ENCODE measurements at places on chromosomes 4 and X.

DNA sequence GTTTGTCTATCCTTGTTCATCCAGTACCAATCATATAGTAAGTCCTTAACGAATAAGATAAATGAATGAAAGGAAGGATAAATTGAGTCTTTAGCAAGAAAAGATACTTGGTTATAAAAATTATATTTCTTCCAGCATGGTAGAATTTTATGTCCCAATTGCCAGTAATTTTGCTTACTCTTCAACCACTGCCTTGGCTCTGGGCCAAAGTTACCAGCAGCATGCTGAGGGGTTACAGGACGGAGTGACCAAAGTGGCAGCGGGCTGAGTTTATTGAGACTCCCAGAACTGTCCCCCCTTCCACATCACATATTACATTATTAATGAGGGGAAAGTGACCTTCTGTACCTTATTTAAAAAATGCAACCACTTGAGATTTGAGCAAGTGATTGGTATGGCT is 121.7 kb downstream of the RASGEF1B start:
- no peak for DNase-seq

DNA sequence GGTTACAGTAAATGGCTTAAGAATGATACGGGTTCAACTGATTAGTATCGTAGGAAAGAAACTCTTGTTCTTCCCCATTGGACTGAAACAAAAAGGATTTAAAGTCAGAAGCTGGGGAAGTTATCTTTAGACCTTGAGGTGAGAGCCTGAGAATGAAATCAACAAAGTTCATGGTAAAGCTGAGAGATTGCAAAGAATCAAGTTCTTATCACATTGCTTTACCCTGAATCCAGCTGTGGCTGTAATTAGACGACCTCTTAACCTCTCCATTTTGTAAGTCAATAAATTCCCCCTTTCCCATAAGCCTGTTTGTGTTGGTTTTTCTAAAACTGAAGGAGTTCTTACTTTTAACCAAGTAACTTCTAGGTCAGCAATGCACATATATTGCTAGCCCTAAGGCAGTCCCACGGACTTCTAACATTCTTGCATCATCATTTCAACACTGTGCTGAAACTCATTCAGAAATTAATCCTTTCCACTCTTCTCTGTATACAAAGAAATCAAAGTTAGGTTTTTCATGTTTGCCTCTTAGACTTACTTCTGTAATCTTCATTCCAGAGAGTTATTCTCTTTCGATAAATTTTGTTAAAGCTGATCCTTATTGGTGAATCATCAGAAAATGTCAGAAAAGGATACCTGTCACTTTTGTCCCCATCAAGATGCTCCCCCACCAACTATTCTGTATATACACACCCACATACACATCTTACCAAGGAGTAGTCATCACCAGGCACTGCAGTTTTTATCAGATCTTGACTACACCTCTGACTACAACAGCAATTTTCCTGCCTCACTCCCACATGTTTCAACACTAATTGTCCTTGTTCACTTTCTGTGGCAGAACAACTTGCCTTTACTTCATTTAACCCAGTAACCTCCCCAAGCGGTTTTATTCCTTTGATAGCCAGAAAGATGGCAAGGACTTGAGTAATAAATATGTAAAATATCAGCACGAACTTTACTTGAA is 77.9 kb upstream of the STK26 start:
- no peak for DNase-seq

DNA sequence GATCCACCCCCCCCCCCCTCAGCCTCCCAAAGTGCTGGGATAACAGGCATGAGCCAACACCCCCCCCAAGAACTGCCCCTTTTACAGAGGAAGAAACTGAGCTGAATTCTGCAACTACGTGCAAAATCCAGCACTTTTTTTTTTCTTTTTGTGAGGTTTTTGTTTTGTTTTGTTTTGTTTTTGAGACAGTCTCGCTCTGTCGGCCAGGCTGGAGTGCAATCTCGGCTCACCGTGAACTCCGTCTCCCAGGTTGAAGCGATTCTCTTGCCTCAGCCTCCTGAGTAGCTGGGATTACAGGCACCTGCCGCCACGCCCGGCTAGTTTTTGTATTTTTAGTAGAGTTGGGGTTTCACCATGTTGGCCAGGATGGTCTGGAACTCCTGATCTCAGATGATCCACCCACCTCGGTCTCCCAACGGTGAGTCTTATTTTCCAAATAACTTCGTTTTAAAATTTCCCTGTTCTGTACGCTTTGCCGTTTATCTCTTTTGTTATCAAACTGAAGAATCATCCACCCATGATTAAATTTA is 4.9 kb downstream of the CRLF2 start:
- DNase-seq: no peak

GRCh38 chr4:31104043-31104442 is 383.9 kb downstream of the PCDH7 start:
- no peak for DNase-seq

DNA sequence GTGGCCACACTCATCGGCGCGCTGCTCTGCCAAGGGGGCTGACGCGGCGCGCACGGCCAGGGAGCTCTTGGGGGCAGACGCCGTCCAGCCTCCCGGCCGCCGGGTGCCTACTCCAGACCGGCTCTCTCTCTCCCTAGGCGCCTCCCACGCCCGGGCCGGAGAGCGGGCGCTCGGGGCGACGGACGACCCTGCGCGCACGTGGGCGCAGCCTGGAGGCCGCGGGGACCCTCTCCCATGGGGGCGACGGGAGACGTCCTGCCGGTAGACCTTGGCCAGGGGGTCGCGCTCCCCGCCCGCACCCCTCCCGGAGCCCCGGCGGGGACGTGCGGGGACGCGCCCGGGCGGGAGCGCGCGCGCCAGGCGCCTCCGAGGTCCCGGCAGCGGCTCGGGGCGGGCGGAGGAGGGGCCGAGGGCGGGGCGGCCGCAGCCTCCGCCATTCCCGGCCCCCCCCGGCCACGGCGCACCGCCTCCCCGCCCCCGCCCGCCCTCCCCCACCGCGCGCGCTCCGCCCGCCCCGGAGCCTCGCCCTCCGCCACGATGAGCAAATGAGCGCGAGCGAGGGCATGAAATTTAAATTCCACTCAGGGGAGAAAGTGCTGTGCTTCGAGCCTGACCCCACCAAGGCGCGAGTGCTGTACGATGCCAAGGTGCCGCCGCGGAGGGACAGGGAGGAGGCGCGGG is at the start of gene MSL3:
TSS of gene MSL3 (plus strand) at position 519 of the 681 bp plus-strand sequence. CDS start at position 546, 27 bp downstream.
- no peak for DNase-seq

GRCh38 chr4:15366721-15367120 is 61.1 kb upstream of the C1QTNF7 start:
- no peak for DNase-seq

DNA sequence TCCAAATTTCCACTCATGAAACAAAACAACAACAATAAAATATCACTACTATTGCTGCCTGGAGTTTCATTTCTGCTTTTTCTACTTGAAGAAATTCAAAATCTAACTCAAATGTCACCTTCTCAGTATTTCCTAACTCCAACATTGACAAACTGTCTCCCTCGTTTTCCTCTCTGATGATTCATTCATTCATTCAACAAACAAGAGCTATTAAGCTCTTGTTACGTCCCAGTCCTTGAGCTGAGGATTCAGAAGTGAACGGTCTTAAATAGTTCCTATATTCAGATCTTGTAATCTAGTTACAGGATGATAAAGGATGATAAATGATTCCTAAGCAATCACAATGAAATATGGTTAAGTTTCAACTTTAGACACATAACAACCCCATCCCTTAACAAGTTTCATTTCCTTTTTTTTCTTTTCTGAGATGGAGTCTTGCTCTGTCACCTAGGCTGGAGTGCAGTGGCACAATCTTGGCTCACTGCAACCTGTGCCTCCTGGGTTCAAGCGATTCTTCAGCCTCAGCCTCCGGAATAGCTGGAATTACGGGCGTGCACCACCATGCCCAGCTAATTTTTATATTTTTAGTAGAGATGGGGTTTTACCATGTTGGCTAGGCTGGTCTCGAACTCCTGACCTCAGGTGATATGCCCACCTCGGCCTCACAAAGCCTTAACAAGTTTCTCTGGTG is 1.7 kb downstream of the SLC9B2 start:
- DNase-seq: no peak

DNA sequence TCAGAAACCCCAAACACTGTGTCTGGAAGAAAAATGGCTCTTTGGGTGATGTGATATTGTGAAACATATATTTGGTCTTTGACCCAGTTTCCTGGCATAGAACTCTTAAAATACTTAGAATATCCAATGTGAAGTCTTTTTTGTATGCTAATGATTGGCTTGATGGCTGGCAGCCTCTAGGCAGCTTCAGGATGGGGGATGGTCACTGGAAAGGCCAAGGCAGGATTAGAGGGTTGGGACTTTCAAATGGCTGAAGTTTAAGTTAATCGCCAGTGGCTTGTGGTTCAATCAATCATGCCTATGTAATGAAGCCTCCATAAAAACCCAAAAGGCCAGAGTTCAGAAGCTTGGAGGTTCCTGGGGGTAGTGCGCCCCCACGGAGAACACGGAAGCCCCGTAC is 33.5 kb upstream of the ESX1 start:
- no peak for DNase-seq

DNA sequence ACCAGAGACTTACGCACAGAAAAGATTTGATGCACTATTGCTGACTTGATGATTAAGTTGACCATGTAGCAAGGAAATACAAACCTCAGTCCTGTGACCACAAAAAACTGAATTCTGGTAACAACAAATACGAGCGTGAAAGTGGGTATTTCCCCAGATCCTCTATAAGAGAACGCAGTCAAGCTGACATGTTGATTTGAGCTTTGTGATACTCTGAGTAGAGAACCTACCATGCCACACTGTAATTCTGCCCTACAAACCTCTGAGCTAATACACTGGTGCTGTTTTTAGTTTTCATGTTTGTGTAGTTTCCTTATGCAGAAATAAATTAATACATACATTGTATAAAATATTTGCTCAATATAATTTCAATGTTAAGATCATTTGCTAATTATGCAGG is 565.6 kb upstream of the EPHA5 start:
- DNase-seq: no peak

DNA sequence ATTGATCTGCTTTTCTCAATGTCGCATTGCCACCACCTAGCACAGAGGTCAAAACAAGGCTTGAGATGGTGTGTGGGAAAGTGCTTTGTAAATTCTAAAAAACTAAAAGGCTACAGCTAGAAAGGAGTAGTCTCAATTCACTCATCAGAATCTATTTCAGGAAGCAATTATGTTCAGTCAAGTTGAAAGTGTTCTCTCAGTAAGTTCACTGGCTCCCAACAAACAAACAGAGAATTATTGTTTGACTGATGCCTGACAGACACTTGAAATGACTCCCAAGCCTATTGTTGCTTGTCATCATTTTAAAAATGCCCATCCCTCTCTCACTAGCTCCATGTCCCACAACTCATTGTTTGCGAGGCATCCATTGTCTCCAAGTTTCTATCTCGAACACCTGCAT is 419.6 kb upstream of the CPEB2 start:
- no peak for DNase-seq

DNA sequence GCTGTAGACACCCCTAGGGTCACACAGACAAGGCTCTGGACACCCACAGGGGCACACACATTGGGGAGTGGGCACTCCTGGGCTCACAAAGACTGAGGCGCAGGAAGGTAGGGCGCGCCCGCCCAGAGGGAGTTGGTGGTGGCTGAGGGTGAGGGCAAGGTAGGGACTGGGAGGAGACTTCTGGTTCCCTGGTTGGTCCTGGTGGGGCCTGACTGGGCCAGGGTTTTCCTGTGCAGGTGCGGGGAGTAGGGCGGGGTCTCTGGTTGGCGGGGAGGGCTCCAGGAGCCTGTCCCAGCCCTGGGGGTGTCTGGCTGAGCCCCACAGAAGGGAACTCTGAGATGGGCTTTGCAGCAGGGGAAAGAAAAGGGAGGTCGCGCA is 6.7 kb upstream of the WAS start:
- no peak for DNase-seq

GRCh38 chr4:3675251-3676115 is 90.7 kb upstream of the ADRA2C start:
- DNase-seq: no peak

- DNase-seq: no peak
These were observed 75.6 kb downstream of the MAML3 start for GRCh38 chr4:140078366-140078765.

DNA sequence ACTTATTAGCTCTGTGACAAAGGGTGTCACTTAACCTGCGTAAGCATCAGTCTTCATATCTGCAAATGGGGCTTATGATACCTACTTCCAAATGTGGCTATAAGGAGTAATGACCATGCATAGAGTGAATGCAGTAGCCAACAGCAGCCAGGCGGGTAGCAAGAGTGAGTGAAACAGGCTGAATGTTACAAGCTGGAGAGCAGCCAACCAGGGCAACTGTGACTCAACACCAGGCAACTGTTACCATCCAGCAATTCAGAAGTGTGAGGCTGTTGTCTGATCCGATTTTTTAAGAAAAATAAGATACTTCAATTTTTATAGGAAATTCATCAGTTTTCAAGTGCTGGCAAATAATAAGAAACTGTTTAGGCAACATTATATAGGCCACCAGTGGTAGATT is 270.2 kb upstream of the TAPT1 start:
- no peak for DNase-seq

GRCh38 chr4:122118243-122118642 is 33.9 kb upstream of the BLTP1 start:
- no peak for DNase-seq

- DNase-seq: no peak
These were observed 46.3 kb downstream of the ATP10D start for GRCh38 chr4:47531241-47531953.

DNA sequence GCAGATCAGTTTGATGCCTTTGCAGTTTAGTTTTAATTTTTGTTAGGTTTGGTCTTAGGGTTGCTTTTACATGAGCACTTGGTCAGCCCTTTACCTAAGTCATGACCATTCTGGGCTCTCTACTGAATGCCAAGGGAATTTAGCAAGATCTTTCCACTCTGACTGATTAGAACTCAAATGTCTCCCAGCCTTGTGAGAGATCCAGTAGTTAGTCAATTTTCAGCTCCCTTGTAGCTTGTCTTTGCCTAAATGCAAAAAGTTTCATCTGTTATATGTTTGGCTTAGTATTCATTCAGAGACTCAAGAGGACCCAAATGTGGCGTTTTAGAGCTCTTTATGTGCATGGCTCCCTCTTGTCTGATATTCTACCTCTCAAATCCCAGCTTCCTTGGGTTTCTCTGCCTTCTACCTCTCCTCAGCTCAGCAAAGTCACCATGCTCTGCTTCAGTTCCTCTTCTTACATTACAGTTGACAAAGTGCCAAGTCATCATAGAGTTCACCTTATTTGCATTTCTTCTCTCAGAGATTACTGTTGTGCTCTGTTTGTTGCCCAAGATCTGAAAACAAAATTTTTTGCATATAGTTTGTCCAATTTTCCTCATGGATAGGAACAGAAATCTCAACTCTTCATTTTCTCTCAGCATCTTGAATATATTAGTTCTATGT is 17.5 kb upstream of the JAKMIP1 start:
- no peak for DNase-seq

DNA sequence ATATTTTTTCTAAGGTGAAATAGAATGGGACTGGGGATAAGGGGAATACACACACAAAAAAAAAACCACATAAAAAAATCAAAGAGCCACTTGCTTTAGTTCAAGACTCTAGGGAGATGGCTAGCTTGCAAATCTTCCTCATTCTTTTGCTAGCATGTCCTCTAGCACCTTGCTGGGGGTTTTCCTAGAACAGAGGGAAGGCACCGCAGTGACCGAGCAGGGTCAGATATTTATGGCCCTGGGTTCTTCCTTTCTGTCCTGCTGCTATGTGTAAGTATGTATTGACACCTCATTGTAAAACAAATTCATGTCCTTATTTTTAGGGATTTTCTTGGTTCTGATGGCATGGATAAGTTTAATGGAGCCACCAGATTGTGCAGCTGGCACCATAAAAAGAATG is 81.2 kb downstream of the SHISA3 start:
- no peak for DNase-seq
